ENCODE measurements at places on chromosomes 12 and 14.

DNA sequence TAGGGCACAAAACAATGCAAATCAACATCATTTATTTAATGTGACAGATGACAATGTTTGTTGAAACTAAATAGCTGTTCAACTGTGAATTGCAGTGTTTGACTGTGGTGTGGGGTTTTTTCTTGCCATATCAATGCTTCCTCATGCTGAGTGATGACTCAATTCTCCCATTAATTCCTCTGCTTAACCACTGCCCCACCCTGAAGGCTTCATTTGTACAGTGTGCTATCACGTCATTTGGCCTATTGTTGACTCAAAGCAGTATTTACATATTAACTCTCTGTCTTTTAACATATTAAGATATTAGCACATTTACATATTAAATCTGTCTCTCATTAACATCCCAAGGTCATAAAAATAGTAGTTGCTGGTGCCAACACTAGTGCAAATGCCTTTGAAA lies 164.8 kb upstream of the NRXN3 start:
- DNase-seq: peak; percentile 52

- no peak for DNase-seq
Observed at GRCh38 chr14:23568021-23568599, 519 bp upstream of the AP1G2 start.

GRCh38 chr12:52965337-52965731 lies 16.4 kb downstream of the KRT18 start:
- DNase-seq: no peak

GRCh38 chr12:11767029-11767724 lies 117.7 kb downstream of the ETV6 start:
- no peak for DNase-seq

DNA sequence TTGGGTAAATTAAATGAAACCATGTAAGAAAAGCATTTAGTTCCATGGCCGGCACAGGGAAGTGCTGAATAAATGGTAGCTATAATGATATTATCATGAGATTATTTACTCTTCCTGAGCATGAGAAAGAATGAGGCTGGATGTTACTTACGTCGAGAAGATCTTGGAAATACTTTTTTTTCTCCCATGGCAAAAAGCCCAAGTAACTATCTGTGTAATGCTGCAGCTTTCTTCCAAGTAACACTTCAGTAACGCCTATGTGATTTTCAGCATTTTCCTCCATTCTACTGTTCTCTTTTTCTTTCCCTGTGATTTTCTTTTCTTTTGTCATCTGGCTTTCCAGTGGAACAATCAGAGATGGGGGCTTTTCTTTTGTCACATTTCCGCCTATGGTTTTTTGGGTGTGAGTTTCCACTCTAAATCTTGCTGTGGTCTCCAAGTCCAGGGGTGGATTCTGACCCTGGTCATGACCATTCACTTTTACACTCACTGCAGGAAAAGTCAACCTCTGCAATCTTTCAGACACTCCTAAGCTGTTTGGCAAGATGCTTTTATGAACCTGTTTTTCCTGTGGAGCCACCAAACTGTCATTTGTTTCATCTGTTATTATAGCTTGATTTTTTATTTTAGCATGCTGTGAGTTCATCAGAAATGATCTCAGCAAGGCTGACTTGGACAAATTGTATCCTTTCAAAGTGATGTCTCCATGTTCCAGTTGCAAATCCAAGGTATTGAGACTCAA lies 25.0 kb upstream of the SYCP3 start:
- no peak for DNase-seq

DNA sequence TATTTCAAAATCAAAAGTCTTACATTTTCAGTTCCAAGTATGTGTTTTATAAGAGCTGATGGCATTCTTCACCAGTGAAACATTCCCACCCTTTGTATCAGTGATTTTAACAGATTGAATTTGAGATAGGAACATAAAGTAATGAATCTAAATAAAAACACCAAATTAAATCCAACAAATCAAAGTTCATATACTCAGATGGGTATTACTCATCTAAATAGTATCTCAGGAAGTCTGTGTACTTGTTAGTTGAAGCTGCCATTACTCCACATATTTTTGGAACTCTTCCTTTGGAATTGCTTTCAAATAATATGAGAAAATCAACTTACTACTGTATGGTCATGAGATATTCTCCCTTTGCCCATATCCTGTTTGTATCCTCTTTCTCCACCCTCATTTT lies 89.1 kb downstream of the MIA2 start:
- DNase-seq: no peak

DNA sequence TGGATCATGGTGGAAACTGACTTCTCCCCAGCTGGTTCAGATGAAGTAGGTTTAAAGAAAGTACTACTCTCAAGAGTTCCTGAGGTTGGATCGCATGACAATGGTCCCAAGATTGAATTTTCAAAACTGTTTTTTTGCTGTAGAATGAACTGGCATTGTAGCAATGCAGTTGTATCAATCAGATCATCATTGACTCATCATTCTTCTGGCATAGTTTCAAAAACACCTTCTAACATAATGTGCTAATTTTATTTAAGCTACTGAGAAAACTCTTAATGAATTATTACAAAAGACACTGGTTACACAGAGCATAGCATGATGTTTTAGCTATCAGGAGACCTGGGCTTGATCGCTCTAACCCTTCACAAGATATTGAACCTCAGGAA lies 384.5 kb upstream of the DCN start:
- no peak for DNase-seq

DNA sequence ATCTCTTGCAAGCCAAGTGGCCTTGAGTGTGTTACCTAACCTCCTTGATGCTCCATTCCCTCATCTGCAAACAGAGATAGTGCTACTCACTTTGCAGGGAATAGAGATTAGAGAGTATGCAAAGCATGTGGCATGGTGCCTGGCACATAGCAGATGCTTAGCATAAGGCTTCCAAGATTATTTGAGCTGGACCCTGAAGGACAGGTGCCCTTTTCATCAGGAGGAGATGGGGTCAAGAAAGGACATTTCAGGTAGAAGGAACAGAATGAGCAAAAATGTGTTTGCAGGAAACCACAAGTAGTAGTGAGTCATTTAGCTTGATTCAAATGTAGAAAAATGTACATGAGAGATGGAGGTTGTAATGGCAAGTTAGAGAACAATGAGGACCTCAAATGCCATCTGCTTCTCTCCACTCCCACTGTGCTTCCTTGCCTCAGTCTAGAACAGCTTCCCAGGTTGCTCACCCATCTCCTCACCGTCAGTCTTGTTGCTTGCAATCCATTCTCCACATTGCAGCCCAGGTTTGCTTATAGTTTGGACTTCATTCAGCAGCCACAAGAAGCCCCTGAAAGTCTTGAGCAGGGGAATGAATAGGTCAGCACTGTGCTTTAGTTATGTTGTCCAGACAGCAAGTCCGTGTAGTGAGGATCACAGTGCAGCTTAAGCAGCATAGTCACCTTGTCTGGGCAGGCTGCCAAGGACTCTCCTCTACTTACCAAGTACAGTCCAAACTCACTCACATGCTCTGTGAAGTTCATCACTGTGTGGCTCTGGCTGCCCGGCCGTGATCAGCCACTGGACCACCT lies 536.3 kb upstream of the CCDC196 start:
- DNase-seq: peak; percentile 15

DNA sequence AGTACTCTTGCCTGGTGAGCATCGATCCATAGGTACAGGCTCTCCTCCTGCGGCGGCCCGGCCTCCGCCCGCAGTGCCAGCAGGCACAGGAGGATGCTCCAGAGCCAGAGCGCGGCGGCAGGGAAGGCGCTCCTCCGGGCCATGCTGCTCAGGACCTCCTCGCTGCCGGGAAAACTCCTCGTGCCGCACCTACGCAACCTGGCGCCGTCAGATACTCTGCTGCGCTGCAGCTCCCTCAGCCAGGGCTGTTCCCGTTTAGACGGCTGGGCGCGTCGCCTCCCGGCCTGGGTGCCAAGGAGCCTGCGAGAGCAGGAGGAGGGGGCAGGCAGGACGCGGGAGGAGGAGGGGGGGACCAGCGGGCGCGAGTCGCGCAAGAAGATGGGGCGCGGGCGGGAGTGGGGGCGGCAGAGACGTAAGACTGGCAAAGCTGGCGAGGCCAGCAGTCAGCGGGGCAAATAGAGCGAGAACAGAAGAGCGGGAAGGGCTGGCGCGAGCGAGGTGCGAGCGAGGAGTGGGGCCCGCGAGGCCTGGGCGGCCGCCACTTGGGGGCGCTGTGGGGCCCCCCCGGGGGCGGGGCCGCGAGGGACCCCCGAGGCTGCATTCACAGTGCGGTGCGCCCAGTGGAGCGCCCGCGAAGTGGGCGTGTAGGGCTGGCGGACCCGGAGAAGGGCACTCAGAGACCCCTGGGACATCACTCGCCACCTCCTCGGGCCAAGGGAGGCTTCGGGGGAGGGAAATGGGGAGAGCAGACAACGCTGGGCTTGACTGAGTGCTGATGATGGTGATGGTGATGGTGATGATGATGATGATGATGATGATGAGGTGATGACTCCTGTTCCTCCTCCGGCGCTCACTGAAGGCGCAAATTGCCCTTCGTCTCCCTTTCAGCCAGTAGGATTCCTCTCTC lies at the start of gene WIF1:
Gene WIF1, minus strand, starts transcription at position 257 of the 907 bp plus-strand sequence. Its CDS starts 114 bp downstream, at position 143.
- peak; percentile 47 for DNase-seq

DNA sequence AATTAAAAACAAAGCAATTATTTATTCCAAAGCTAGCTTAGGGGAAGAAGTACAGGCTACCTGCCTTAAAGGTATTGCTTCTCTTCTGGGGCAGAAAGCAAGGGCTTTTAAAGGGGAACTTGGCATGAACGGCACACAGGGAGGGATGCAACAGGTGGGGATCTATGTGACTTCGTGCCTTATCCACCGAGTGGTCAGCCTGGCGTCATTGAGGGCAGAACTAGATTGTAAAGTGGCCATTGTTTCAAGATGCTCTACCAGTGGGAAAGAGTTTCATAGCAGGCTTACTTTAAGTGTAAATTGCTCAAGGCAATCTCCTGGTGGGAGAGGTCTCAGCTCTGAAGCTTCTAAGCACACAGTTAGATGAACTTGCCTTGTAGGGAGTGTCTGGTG lies 360.4 kb downstream of the ATP23 start:
- no peak for DNase-seq

DNA sequence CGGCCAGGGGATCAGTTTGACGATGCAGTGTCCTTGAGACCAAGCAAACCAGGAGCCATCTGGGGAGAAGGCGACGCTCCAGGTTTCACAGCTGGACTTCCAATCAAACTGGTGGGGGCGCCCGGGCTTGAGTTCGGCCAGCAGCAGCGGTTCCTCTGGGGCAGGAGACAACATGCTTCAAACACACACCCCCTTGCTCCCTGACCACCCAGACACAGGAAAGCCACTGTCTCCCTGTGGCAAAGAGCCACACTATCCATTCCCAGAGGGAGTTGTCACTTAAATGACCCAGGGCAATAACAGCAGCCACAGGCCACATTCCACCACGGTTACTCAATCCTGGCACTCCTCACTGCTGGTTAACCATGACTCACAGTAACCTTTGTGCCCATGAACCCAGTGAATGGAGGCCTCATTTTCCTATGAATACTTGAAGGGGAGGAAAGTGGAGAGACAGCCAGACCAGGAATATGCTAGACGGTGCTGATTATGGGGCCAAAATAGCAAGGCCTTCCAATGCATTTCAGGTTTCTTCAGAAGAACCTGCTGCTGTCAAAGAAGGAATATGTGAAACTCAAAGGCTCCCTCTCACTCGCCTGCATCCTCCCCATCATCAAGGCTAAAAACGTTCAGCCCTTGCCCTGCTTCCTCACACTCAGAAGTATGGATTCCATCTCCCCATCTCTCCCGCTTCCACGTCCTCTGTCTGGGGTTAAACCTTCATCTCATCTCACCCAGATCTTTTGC lies 8.5 kb downstream of the WSB2 start:
- no peak for DNase-seq

DNA sequence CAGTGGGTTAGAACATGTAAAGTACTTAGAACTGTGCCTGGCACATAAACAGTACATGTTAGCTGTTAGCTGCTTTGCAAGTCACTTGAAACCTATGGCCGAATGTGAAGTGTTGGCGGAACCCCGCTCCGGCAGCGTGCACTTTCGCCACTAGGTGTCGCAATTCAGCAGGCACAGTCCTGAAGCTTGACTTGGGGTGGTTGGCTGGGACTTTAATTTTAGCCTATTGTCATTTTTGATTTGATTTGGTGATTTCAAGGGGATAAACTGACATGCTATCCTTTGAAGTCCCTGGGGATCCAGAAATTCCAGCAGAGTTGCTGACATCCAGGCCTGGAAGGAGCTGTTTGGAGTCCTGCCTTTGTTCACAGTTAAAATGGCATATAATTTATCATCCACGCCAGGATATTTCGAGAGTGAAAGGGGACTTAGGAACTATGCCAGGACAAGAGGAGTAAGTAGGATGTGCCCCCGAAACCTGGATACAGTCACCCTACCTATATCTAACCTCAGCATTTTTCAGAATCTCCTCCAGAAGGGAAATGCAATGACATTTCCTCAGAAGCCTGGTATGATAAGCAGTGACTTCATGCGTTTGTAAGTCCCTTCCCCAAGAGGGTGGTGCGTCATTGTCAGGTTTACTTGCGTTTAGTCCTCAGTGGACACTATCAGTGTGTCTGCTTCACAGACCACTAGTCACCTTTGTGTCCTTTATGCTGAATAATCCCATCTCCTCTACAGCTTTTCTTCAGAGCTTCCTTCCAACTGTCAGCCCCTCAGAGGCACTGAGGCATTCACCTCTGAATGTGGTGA lies 3.5 kb upstream of the TSPAN9 start:
- peak; percentile 93 for DNase-seq

- no peak for DNase-seq
Observed at GRCh38 chr14:102630881-102631280, 38.4 kb downstream of the RCOR1 start.

GRCh38 chr12:19245106-19245505 lies 115.6 kb downstream of the PLEKHA5 start:
- no peak for DNase-seq

DNA sequence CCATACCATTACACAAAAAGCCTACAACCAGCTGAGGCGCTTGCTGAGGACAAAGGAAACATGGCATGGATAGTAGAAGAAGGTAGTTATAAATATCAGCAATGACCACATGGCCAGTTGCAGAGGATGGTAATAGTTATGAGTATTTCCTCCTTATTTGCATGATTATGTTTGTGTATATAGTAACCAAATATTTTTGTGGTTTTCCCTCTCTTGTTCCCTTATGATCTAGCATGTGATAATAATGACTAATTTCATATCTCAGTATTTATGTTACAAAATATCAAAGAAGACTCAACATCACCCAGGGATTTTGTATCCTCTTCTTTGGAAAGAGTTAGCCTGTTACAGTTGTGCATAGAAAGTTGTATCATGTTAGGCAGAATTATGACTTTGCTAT lies 13.5 kb upstream of the CATSPERB start:
- DNase-seq: no peak

GRCh38 chr14:97458255-97458654 lies 661.1 kb downstream of the VRK1 start:
- DNase-seq: no peak

- no peak for DNase-seq
Observed at GRCh38 chr14:20801726-20802125, 918 bp downstream of the RNASE1 start.

DNA sequence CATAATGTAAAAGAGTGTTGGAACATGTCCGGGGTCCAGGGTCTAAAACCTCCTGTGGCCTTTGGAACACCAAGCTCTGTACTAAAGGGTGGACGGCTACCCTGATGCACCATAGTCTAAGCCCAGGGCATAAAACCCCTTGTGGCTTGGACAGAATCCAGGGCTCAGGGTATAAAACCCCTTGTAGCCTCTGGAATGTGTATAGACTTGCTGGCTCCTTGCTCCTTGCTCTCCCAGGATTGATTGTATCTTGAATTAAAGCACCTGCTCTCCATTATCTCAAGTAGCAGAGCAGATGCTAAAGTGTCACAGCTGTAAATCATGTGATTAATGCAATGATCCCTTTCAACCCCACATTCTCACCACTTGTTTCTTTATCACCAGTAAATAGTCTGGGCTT lies 556.5 kb downstream of the LRFN5 start:
- DNase-seq: no peak
